ENCODE measurements at places on chromosomes 2 and 18.
A peak's percentile ranks its signal among the peaks of the same experiment; 100 is the strongest.

- DNase-seq = no peak
These were observed 41.3 kb downstream of the COL4A3 start for GRCh38 chr2:227205701-227206100.

GRCh38 chr2:47266939-47267710, 112.0 kb upstream of the STPG4 start:
- no peak for DNase-seq

DNA sequence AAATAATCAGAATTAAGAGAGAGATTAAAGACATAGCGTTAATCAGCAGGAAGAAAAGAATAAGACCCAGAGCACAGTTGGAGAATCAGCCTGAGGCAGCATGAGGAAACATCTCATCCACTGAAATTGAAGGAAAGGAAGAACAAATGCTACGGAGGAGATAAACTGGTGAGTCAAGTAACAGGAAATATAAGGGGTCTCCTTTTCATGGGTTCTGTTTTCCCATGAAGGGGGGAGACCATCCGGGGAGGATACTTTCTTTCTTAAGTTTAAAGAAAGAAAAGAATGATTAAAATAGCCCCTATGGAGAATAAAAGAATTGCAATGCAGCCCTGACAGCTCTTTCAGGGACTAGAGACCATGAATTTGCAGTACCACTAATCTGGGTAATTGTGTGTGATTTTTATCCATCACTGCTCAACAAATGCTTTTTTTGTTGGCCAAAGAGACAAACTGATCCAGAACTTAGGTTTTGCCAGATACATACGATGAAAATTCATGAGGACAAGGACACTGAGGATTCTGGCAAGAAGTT, 17.7 kb downstream of the ROCK2 start:
- DNase-seq = no peak

GRCh38 chr2:170409164-170409535, 231.2 kb downstream of the MYO3B start:
- peak; percentile 72 for DNase-seq

- no peak for DNase-seq
These were observed 467.4 kb upstream of the CDH20 start for GRCh38 chr18:60865801-60866200.

- no peak for DNase-seq
These were observed 13.4 kb downstream of the CERS6 start for GRCh38 chr2:168469281-168469988.

GRCh38 chr18:1779587-1779986, 791.7 kb downstream of the METTL4 start:
- DNase-seq = no peak

DNA sequence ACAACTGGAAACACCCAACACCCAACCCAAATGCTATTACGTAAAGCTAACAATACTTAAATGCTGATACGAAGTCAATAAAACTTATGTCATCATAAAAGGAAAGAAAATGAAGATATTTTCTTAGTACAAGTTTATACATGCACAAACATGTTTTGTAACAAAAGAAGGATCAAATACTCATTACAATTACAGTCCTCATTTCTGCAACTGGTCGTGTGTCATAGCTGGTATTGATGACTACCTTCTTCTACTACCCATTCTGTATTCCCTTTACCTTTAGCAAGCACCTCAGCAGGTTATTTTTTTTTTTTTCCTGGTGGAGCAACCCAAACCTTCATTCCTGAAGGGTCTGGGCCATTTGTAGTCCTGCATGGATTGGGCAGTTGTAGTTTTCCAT, 1298.5 kb downstream of the SUCLG1 start:
- DNase-seq = no peak

- DNase-seq = no peak
These were observed 16.4 kb upstream of the NFU1 start for GRCh38 chr2:69453475-69454129.

DNA sequence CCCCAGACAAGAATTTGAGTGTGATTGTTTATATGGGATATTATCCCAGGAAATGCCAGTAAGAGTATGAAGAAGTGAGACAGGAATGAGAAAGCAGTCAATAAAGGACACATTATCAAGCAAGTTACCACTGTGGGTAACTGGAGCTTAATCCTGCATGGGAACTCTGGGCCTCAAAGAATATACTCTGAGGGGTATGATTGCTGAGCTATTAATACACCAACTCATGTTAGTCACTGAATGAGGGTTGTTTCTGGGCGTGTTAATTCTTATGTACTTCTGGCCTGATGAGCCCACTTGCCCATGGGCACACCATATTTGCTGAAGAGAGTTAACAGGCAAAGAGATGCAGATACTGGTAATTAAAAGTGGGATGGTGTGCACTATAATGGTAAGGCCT, 26.6 kb upstream of the PAIP2B start:
- no peak for DNase-seq

GRCh38 chr2:30104307-30104706, 42.5 kb upstream of the YPEL5 start:
- no peak for DNase-seq

GRCh38 chr18:47204908-47205522, 28.9 kb upstream of the IER3IP1 start:
- DNase-seq = peak; percentile 7

DNA sequence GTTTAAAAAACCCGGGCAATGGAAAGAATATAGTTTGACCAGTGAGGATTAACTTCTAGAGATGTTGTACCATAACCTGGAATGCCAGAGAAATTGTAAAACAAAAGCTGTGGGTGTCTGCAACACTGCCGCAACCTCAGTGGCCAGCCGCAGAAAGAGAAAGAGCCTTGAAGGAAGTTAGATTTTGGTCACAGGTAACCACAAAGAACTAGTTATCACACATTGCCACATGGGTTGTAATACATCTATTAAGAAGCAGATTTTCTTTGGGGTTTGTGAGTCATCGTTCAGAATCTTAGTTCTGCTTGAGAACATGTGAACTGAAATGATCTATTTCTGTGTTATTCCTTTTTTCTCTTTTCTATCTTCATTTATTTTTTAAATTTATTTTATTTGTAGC, 222.9 kb upstream of the AGAP1 start:
- peak; percentile 11 for DNase-seq

- DNase-seq = no peak
These were observed 206.1 kb upstream of the GATA6 start for GRCh38 chr18:21963336-21963735.

GRCh38 chr2:235896061-235896460, 272.1 kb downstream of the GBX2 start:
- DNase-seq = no peak

DNA sequence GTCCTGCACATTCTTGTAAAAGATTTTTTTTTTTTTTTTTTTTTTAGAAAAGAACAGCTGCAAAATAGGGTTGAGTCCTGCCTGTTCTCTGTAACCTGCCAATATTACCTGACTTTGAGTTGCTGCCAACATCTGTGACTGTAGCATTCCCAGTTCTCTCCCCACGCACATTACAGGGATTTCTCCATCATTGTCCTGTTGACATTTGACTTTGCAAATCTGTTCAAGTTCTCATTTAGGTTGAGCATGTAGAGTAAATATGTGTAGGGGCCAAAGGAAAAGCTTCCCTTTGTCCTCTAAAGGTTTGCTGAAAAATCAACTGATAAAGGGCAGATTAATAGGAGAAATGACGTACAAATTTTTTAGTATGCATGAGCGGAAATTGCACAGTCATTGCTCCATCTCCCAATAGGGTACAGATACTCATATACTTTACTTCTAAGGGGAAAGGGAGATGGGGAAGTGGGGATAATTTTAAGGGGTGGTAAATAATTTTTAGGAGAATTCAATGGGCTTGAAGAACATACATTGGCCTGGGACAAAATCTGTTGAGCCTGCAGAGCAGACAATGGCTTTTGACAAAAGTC, 385.5 kb downstream of the PIK3C3 start:
- DNase-seq = no peak

DNA sequence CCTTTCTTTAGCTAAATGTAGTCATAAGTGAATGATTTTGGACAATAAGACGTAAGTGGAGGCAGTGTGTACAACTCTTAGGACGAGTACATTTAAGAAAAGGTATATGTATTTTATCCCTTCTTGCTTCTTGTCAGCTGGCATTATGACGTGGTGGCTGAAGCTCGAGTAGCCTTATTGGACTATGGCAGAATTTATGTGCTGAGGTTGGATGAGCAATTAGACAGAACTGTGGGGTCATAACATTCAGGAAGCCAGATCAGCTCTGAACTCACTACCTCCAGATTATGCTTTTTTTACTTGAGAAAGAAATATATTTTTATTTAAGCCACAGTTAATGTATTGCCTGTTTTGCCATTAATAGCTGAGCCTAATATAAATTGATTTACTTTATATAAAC, 661.5 kb downstream of the ERBB4 start:
- DNase-seq = no peak

- no peak for DNase-seq
These were observed 16.3 kb downstream of the POLR2D start for GRCh38 chr2:127841466-127842178.

DNA sequence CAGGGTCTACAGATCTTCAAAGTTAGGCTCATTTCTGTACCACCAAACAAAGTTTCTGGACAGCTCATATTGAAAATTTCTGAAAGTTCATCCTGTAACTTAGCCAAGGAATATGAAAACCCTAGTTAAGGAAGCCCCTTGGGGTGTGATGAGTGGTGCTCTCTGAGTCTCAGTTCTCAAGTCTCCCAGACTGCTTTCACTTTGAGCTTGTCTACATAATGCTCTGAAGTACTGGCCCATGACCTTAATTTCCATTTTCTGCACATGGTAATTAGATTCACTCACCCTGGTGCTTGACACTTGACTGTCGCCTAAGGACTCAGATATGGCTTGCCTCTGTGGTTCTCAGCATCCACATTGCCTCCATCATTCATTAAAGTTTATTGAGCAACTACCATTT, 51.7 kb upstream of the SATB2 start:
- no peak for DNase-seq

GRCh38 chr2:55555977-55556376, 36.5 kb downstream of the CFAP36 start:
- no peak for DNase-seq

DNA sequence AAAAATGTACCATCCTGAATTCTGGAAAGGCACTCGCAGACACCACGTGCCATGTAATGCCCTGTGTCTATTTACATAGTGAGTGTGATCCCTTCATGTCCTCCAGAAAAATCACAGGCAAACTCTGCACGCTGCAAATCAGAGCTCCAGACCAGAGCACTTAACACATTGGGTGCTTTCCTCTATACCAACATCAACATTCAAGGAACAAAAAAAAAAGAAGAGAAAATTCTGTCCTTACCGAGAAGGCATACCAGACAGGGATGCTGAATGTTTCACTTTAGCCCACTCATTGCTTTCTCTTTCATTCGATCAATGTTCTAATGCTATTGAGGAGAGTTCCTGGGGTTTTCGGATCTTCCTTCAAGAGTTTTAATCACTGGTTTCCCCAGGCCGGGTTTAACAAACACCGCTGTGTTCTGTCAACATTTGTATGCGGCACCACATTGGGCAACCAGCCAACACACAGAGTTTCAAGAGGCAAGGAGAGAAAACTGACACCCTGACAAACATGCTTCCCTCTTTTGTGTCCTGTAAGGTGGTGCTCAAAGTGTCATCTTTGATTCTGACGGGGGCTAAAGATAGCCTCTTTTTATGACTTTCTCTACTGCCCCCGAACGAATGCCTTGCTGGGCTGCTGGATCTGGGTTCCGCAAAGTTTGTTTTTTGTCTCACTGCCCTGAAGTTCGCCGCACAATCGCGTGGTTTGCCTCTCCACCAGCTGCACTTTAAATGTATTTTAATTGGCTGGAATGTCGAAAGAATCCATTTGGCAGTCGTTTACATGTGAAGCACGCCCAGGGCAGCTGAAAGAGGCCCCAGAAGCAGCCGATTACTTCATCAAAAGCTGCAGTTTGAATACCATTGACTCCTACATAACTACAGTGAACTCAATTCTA, 106.4 kb upstream of the NCKAP5 start:
- DNase-seq = no peak

DNA sequence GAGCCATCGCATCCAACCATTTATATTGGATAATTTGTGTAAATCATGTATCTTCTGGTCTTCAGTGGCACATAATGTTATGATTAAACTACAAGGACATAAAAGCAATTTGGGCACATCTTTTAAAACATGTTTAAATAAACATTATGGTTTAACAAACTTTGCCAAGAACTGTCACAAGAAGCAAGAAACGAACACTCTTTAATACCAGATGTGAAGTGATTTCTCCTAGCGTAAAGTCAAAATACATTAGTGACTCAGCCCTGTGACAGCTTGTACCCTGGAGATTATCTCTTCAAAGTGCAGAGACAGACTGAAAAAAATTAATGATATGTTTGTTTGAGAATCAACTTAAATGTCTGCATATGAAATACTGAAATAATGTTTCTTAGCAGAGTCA, 39.9 kb downstream of the DSEL start:
- no peak for DNase-seq

GRCh38 chr18:63161032-63161760, 158.4 kb downstream of the BCL2 start:
- no peak for DNase-seq
